Activated CD8-positive, alpha-beta memory T cell treated with anti-CD3 and anti-CD28 coated beads for 4 hours (primary cell): ENCODE measurements at places on chromosomes 1 and 21.

DNA sequence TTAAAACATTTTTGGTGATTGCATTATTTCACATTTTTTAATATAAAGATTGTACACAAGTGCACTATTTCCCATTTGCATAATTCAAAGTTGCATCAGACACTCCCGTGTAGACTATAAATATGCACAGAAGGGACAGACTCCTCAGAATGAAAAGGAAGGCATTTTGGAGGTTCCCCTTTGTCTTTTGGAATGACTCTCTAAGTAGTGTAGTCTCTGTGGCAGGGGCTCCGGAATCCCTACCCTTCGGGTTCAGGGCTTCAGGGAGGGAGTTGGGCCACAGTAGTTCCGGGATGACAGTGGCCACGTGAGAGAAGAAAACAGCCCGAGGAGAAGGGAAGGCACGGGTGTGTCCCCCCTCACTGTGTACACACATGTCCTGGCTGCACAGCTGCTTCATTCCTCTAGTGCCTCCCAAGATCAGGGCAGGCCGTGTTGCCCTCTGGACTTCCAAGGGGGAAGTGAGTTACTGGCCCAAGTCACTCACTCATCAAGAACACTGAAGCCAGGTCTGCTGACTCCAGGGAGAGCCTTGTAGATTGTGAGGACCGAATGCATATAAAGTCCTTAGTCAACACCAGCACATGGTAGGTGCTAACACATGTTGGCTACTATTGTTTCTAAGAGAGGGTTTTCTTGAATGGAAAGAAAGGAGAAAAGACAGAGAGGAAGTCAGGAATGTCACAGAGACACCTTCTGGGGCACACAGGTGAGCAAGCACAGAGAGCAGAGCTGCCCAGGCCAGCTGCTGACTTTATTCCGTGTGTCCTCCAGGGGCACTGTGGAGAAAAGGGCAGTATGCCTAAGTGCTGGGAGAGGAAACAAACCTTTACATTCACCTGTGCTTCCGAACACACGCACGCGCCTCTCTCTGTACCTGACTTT, 39.8 kb downstream of the LHX4 start:
- no peak for DNase-seq

DNA sequence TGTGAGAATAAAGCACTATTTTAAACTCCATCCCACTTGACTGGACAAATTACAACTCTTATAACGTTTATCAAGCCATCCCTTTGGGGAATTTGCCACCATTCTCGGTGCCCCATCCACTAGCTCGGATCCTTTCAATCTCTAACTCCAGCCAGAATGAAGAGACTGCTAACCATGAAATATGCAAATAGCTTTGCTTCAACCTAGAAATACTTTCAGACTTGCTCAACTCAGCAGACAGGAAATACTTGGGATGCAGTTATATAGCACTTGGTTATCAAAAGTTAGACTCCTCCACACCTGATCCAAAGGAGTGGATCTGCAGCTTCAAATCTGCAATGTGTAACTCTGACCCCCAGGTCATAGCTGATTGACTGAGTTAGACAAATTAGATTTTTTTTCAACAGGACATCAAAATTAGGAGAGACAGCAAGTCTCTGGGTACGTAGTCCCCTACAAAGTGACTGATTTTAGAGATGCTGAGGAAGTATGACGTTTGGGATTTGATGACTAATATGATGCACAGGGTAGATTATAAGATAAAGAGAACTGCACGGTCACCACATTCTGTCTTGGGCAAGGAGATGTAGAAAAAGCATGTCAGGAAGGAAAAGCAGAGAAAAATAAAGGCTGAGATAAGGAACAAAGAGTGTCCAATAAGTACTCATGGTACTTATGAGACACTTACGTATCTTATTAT, 496.0 kb downstream of the AGBL4 start:
- no peak for DNase-seq

DNA sequence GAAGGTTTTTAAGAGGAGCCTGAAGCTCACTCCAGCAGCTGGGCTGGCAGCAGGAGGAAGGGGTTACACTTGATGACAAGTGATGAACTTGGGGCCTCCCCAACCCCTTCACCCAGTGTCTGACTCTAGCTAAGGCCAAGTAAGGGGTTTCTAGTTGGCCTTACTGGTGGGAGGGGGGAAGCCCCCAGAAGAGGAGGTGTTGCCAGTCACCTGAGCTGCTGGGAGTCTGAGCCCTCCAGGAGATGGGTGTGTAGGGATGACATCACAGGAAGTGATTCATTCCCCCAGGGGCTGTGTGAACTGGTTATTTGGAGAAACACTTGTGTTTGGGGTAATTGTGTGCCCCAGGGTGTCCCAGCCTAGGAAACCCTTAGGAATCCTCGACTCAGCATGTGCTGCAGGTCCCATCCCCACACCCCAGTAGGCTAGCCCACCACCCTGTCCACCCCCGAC, 3.1 kb downstream of the PADI1 start:
- peak; percentile 25 for DNase-seq

- DNase-seq, result no peak
Measured at GRCh38 chr1:4797016-4797410, 142.6 kb downstream of the AJAP1 start.

- DNase-seq, result no peak
Measured at GRCh38 chr1:47483651-47484050, 45.8 kb downstream of the FOXD2 start.

GRCh38 chr1:182990413-182991144, 32.6 kb upstream of the LAMC1 start:
- no peak for DNase-seq

DNA sequence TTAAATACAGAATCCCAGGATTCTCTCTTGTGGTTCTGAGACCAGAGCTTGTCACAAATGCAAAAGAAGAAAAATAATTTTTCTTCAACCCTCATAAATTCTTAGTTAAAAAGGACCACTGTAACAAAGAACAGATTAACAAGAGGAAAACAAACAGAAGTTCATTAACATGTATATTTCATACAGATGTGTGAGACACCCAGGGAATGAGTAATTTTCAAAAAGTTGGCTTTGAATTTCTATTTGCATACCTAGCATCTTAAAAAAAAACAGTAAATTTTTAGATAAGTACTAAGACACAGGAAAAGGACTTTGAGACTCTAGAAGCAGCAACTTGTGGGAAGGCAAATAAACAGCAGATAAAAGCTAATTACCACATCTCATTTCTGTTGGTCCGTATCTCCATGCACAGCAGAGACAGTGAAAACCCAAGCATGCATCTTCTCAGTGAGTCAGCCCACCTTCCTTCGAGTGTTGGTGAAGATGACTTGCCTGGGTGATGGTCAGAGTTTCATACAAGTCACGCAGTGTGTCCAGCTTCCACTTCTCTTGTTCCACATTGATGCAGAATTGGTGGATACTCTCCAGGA, 399.9 kb upstream of the ADAMTS5 start:
- DNase-seq, result no peak
